ENCODE measurements at places on chromosomes 1 and 21. TPM values are rescaled to one million over a fixed set of nuclear protein-coding genes. Genes with fewer than 3 reads are reported as not detected.

B3GALT2 gene
- total RNA-seq, result not detected

LAD1 gene
- 0.06 TPM for total RNA-seq

CCDC27 gene
- total RNA-seq, result not detected

AJAP1 gene
- not detected for total RNA-seq

TMEM269 gene
- not detected for total RNA-seq

DNA sequence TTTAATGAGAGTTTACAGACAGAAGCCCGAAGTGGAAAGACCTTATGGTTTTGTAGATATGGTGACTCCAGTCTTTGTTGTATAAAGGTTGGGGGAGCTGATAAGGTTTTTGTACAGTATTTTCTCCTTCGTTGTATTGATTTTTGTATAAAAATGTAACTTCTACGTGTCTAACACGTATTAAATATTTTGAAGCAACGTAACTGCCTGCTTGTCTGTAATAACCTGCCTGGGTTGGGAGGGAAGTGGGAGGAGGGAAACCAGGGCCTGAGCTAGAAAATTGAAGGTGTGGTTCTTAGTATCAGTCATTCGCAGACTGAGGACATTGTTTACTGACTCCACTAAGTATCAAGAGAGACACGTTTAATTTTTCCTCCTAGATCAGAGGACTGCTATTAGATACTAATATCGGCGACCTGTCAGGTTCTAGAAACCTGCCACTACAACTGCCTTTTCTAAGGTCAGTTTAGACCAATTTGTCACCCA, 2.2 kb downstream of the IER5 start:
- DNase-seq, result no peak

DNA sequence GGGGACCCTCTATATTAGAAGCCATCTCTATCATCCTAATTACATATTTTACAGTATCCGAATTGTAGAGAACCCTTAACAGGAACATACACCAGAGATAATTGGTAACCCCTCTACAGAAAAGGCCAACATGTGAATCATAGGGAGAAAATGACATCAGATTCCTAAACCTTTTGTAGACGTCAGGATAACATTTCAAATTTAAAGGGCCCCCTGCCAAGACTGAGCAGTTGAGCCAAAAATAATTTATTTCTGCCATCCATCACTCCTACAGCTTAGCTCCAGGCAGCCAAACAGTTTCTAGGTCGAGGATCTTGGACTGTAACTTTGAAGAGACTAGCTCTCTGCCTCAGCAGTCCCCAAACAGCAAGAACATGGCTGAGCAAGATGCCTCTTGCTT, 21.2 kb downstream of the ZNF697 start:
- no peak for DNase-seq

DNA sequence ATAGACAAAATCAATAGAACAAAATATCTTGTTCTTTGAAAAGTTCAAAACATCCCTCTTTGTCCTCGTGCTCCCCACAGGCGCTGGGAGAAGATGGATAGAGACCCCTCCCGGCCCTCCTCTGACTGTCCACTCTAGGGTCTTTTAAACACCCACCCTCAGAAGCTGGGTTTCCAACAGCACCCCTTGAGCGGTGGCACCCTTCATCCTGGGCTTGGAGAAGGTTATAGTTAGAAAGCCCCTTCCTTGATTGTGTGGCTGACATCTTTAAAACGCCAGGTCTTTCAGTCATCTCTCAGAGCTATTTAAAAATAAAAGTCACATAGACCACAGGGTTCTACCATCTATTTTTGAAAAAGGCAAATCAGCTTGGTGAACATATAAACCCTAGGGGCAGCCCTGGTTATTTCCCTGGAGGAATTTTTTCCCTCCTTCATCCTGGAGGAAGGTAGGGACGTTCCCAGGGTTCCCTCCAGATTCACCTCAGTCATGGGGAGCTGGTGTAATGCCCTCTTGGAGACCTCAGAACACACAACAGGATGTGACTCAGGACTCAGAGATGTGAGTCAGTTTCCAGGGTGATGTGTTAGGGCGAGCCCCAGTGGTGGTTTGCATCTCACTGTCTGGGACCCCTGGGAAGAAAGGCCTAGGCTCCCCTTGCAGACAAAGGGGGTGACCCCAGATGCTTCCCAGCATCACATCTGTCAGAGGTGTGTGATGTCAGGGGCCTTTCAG, 138.5 kb downstream of the CLIC6 start:
- peak; percentile 99 for DNase-seq

GRCh38 chr1:244757091-244757939, 78.1 kb upstream of the COX20 start:
- DNase-seq, result no peak

GRCh38 chr1:47262787-47263413, 30.9 kb upstream of the TAL1 start:
- DNase-seq, result peak; percentile 36

DNA sequence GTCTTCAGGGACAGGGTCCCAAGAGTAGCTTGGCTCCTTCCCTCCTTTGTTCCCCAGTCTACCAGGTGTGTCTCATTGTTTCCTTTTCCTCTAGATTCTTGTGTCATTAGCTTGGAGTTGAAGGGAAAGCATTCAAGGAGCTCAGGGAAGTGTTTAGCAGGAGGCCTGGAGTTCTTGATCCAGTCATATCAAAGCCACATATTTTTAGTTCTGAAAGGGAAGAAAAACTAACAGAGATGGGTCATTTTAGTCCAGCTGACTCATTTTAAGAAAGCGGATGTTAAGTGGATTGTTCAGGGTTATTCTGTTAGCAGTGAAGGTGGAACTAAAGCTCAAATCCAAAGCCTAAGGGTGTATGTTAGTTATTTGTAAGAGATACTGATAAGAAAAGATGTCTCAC, 721 bp downstream of the C1orf54 start:
- DNase-seq, result no peak

DNA sequence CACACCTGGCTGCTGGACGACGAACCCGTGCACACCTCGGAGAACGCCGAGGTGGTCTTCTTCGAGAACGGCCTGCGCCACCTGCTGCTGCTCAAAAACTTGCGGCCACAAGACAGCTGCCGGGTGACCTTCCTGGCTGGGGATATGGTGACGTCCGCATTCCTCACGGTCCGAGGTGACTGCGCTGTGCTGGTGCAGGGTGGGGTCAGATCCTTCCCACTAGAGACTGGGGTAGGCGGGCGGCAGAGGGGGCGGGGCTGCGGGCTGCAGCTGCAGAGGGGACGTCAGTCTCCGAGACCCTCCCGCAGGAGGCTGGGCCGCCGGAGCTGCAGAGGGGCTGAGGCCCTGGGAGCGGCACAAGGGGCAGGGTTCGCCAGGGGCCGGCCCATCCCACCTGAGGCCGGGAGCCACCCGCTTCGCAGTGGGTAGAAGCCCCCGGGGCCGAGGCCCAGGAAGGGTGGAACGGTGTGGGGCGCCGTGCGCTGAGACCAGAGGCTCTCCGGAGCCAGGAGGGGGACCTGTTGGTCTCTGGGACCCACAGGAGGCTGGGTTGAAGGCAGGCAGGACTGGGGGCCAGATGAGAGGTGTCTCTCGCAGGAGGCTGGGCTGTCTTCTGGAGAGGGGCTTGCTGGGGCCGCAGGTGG, 90.6 kb downstream of the TRIM11 start:
- no peak for DNase-seq

DNA sequence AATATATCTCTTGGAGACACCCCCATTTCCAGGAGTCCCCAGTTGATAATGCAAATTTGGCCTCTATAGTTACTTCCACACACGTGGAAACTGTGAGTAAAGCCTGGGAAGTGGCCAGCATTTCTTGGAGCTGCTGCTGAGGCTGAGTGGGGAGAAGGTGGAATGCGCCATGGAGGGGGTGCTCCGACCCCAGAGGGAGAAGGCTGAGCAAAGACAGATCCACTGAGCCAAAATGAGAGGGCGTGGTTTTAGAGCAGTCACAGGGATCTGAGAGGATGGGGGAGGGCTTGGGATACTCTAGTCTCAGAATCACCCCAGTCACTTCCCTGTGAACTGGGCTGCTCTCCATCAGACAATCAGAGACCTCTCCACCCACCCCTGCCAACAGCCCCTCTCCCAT, 38.7 kb downstream of the TRIM62 start:
- peak; percentile 44 for DNase-seq

GRCh38 chr1:185549906-185550305, 184.3 kb upstream of the HMCN1 start:
- DNase-seq, result no peak

- DNase-seq, result no peak
Measured at GRCh38 chr1:86998727-86999126, 84.3 kb downstream of the HS2ST1 start.
